ENCODE measurements at places on chromosomes 12 and 14.

GRCh38 chr14:99758121-99758821, 34.9 kb upstream of the EML1 start:
- DNase-seq = peak; percentile 67

- DNase-seq = no peak
Observed at GRCh38 chr12:131591136-131591535, 119.8 kb upstream of the SFSWAP start.

- DNase-seq = no peak
Observed at GRCh38 chr12:93073324-93073723, 144.2 kb upstream of the EEA1 start.

- DNase-seq = no peak
Observed at GRCh38 chr12:128672893-128673292, 150.9 kb downstream of the SLC15A4 start.

DNA sequence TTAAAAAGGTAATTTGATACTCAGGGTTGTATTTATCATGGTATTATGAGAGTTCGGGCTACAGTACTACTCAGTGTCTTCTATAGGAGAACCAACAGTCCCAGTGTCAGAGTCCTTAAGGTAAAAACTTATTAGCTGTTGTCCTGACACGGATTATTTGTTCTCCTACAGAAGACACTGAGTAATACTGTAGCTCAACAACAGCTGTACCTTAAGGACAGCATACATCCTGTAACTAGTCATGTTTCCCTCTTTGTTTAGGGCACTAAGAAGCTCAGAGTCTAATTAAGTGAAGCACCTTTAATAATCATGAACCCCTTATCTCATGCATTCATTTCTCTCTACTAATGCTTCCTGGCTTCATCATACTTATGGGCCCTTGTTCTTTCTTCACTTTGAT, 33.9 kb downstream of the ARF6 start:
- DNase-seq = no peak

DNA sequence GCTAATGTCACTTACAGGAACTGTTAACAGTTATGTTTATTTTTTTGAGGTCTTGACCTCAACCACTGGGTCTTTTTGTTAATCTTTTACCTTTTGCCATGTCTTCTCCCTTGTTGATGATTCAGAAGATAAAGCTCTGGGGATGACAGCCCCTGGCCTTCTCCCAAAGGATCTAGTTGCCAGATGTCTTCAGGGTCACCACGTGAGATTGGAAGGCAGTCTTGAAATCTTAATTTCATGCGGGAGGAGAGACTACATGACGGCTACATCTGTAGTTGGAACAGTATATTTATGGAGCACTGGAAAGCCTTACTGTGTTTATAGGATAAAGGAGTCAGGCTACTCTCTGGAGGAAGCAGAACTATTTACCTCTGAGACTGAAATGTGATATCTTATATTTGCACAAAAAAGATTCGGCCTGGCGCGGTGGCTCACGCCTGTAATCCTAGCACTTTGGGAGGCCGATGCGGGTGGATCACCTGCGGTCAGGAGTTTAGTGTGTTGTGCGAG, 5.6 kb downstream of the MLEC start:
- no peak for DNase-seq

DNA sequence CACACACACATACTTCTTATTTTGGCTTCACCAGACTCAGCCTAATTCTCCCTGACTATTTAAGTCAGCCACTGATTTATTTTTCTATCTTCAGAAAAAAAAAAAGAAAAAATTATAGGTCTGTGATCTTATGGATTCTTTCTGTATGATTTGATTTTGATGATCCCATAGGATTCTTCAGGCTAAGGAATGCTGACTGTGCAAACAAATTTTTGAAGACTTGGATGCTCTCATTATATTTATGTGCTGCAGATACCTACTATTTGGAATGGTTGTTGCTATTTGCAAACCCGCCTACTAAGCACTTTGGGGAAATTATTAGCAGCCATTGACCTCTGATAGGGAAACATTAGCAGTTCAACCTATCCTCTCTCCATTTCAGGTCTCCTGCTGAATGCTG, 4.0 kb upstream of the ANO4 start:
- DNase-seq = no peak

DNA sequence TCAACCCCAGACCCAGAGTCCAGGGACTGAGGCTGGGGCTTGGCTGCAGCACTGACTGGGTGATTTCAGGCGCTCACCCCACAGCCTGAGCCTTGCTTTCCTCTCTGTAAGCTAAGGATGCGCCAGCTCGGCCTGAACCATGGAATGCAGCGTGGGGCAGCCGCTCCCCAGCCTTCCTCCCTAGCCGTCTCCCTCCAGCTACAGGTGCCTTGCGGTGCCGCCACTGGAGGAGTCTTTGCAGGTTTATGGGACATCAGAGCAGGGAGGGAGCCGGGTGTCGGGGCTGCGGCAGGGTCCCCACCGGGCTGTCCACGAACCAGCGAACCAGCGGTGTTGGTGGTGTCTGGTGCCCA, 19.4 kb downstream of the PPP2R5C start:
- no peak for DNase-seq

DNA sequence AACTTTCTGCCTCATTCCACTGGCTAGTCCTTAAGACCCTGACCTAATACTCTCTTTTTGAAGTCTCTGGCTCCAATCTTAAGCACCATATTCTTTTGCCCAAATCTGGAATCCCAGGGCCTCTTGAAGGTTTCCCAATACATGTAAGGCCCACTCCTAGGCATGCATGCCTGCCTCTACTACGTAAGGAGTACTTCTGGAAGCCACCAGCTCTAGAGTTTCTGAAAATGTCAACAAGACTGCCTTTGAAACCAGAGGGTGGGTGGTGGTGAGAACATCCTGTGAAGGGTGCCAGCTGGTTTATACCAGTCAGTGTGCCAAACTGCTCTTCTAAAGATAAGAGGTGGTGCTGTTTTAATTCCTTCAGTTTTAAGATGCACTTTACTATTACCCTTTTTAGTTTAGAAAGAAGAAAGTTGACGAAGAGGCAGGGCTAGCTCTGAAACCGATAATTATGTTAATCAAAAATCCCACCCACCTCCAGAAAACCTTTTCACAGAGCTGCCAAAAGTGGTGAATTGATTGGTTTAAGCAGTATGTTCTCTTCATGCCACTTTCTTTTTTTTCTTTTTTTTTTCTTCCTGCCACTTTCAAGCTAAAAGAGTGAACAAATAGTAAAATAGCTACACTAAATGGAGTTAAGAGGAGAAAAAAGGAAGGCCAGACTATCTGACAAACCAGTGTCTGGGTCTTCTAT, 8.7 kb upstream of the WDR89 start:
- DNase-seq = peak; percentile 81

GRCh38 chr14:54555651-54556050, 11.3 kb upstream of the SAMD4A start:
- DNase-seq = no peak

- DNase-seq = no peak
Observed at GRCh38 chr14:53126731-53127130, 26.4 kb downstream of the DDHD1 start.

DNA sequence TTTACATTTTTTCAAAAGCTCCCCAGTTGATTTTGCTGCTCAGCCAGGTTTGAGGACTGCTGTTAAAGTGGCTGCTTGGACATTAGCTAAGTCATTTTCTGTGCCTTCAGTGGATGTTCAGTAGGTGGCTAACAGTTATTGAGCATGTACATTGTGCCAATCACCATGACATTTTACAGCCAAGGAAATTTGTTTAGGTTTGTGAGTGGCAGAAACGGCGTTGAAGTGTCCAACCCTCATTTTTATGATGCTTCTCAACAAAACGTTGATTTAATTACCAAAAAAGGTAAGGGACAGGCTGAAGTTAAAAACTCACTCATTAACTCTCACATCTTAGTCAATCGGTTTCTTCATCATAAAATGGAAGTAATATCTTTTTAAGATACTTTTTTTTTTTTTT, 37.0 kb upstream of the LRIG3 start:
- no peak for DNase-seq

DNA sequence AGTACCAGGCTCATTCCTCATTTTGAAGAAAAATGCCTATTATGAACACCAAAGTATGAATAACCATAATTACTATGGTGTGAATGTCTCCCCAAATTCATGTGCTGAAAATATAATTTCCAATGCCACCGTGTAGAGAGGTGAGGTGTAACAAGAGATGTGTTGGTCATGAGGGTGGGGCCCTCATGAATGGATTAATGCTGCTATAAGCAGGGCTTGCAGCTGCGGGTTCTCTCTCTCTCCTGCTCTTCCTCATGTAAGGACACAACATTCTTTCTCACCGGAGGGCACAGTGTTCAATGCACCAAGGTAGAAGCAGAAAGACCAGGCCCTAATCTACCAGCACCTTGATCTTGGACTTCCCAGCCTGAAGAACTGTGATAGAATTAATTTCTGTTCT, 70.0 kb downstream of the TMTC1 start:
- no peak for DNase-seq

GRCh38 chr14:51818748-51819380, 41.5 kb upstream of the GNG2 start:
- DNase-seq = no peak

- DNase-seq = no peak
Observed at GRCh38 chr12:47488888-47489287, 216.9 kb downstream of the RPAP3 start.
